A549 treated with Hydrocortisone at 1 μM for 4 hours (cell line): ENCODE measurements at places on chromosomes 2 and 18. TPM values are rescaled to one million over a fixed set of nuclear protein-coding genes. Genes with fewer than 3 reads are reported as not detected.

The PLEKHA3 gene
- 10.9 to 15.9 TPM (median 15.7 TPM) in 5 replicates for total RNA-seq

The NTSR2 gene
- 0.05 to 0.09 TPM in 2 of 5 replicates, not detected in the others for total RNA-seq

The PTPRN gene
- total RNA-seq, result 1.0 to 1.5 TPM (median 1.2 TPM) in 5 replicates

The PLEKHB2 gene
- 76.0 to 98.3 TPM (median 78.5 TPM) in 5 replicates for total RNA-seq

The TNFAIP6 gene
- total RNA-seq, result 0.77 to 1.3 TPM (median 1.0 TPM) in 5 replicates

The TTN gene
- under 0.01 to 0.01 TPM (median under 0.01 TPM) in 5 replicates for total RNA-seq

The GLI2 gene
- total RNA-seq, result 17.3 to 24.6 TPM (median 22.1 TPM) in 5 replicates
